C1 segment of cervical spinal cord (tissue), 14 donors: ENCODE measurements at places on chromosomes 2 and 18.

GRCh38 chr2:105578166-105578565 is 166.5 kb upstream of the NCK2 start:
- DNase-seq, result no peak

DNA sequence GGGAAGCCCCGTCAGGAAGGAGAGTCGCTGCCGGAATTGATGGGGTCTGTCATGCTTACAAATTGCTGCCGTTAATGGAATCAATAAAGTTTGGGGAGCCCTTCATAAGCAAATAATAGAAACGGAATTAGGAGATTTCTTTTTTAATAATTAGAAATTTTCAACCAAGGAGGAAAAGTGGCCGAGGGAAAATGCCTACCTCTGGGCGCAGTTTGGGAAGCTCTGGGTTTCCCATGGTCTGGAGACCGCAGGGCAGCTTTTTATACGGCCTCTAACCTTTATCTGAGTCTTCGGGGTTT is 1.3 kb downstream of the EVX2 start:
- no peak for DNase-seq

DNA sequence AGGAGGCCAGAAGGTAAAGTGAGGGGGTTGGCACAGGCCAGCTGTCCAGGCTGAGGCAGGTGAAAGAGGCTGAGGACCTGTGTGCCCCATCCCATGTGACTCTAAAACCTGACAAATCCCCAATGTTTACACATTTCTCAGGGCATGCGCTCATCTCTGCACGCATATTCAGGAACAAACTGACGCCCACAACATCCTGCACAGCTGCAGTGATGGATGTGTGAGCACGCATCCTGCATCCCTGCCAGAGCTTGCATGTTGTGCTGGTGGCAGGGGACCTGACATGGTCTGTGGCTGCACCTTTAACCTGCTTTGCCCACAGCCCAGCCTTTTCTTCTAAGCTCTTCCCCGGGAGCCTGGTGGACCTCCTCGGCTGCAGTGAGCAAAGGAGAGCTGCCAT is 83.1 kb downstream of the FBXO15 start:
- DNase-seq, result no peak

DNA sequence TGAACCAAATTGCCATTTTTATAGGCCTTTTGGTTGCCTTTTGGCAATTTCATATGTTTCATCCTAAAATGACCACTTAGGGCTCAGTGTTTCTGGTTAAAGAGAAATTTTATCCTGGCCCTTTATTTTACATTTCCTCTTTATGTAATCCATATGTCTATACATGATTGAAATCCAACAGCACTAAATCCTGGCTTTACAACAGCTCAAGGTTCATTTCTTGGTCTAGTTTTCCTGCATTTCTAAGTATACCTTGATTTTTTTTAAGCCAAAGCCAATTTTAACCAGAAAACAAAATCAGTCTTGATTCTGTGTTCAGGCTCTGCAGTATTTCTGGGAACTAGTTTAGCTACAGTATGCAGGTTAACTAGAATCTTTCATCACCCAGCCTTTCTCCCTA is 11.7 kb downstream of the FZD5 start:
- no peak for DNase-seq

DNA sequence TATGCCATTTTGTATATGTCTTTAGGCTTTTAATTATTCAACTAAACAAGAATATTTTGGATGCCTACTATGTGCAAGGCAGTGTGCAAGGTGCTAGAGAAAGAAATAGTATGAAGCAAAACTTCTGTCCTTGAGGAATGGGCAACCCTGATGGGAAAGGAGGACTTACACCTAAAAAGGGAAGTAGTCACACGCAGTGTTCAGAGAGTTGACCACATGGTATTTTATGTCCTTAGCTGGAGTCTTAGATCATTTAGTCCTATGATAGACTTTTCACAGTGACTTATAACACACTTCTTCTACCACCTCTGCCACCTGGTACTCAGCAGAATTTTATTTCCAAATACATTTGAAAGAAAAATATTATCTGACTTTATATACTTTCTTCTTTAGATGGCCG is 291.6 kb downstream of the PLCL1 start:
- no peak for DNase-seq

GRCh38 chr2:105361102-105361889 is 24.0 kb downstream of the C2orf49 start:
- no peak for DNase-seq

- no peak for DNase-seq
Measured at GRCh38 chr2:88090446-88091283, 23.0 kb downstream of the SMYD1 start.

DNA sequence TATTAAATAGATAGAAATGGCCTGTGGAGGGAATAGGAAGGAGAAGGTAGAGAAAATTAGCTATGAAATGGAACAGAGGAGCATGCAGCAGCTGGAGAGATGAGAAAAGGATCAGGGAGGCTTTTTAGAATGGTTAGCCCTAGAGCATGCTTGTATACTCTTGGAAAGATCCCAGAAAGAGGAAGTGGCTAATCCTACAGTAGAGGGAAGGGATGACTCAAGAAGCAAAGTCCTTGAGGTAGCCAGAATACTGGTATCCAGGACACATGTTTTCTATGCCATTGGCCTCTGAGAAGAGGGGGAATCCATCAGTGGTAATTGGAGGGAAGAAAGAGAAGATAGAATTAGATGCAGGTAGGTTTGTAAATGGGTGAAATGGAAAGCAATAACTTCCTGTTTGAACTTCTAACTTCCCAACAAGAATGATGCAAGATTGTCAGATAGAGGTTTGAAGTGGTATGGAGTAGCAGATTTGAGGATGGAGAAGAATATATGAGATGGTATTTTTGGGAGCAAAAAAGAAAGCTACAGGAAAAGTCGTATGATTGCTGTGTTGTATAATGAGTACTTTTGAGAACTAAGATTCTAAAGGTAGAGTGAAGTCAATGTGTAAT is 17.1 kb upstream of the OSBPL6 start:
- DNase-seq, result no peak

DNA sequence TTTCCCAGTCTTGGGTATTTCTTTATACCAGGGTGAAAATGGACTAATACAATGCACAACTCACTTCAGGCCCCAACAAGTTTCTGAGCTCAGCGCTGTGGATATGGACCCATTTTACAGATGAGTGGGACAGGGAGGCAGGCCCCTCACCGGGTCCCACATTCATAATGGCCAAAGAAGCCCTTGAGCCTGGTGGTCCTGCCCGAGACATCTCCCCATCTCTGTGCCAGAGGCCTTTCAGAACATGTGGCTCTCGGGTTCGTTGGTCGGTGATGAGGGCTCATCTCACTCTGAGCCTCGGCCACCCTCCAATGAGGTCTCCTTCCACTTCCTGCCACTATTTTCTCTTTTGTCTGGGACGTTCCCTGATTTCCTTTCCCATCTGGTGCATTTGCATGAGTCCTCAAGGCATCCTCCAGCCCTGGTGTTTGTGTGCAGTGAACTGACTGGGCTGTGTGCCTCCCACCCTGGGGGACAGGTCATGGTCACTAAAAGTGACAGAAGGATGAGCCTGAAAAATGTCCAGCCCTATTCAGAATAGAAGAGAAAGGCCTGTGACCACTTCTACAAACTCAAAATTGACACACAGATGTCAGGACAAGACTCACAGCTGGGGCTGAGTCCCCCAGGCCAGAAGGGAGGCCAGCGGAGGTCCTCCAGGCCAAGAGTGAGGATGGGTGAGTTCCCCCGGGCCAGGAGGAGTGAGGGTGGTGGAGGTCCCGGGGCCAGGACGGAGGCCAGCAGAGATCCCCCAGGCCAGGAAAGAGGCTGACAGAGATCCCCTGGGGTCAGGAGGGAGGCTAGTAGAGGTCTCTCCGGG is 134.5 kb downstream of the PTGR3 start:
- no peak for DNase-seq

DNA sequence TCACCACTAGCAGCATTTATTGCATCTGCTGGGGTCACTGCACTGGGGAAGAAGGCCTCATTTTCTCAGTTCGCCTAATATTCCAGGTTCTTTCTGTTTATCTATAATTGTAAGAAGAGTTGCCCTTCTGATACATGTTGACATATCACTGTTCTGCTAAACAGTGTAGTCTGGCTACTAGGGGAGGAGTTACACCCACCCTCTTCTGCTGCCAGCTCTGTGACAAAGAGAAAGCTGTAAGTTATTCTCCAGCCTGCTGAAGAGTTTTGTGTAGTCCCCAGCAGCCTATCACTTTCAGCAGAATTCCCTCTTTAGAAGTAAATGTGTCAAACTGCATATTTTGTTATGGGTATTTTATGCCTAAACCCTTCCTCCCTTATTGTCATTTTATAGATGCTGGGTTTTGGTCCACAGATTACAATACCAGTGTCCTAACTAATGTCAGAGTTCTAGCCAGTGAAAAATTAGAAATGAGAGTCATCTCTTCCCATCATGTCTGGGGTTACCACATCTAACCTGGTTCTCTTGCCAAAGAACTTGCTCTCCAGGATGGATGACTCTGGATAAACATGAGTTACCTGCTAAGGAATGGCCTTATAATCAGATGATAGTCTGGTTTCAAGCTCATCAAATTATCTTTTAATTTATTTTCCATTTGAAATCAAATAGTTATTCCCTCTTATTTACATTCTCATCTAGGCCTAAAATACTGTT is 5.6 kb upstream of the MBOAT2 start:
- no peak for DNase-seq

DNA sequence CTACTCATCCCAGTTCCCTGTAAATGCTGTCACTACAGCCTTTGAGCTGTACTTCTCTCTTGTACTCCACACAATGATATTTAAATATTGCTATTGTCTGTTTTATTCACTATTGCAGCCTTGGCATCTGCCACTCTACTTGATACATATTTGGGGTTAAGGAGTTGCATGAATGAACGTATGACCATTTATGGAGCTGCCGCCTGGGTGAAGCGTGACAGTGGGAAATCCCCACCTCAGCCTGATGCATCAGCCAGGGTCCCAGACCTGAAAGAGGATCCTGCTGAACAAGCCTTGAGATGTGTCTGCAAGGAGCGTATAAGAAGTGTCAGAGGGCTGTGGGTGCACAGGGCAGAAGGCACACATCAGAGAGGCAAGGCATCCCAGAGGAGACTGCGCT is 39.1 kb downstream of the MRPL35 start:
- DNase-seq, result no peak

DNA sequence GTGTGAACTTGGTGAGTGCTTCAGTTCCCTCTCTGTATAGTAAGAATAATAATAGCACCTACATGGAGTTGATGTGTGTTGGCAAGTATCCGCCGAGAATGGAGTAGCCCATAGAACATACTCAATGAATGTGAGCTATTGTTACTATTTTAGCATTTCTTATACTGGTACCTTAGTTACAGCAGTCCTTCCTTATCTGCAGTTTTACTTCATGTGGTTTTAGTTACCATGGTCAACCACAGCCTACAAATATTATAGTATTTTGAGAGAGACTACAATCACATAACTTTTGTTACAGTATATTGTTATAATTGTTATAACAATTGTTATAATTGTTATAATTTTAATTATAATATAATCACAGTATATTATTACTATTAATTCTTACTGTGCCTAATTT is 152.5 kb upstream of the RASGRP3 start:
- no peak for DNase-seq

- DNase-seq, result no peak
Measured at GRCh38 chr2:50732796-50733195, 299.1 kb downstream of the NRXN1 start.

- no peak for DNase-seq
Measured at GRCh38 chr2:100178864-100179263, 36.5 kb upstream of the AFF3 start.

- DNase-seq, result no peak
Measured at GRCh38 chr2:40094451-40094850, 315.4 kb upstream of the THUMPD2 start.

DNA sequence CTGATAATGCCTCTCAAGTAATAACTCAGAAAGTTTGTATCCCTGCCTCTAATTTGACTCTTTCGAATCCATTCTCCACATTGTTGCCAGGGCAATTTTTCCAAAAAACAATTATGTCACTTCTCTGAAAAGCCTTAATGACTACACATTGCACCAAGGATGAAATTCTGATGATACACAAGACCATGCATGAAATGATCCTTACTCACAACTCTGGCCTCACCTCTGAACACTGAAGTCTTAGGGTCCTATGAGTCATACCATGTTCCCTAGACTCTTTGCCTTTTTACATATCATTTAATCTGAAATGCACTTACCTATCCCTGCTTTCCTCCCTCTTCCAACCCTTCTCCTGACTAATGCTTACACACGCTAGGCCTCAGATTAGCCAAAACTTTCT is 51.0 kb downstream of the WDPCP start:
- no peak for DNase-seq

- DNase-seq, result peak; percentile 4
Measured at GRCh38 chr2:241248897-241249296, 60.4 kb downstream of the ANO7 start.

DNA sequence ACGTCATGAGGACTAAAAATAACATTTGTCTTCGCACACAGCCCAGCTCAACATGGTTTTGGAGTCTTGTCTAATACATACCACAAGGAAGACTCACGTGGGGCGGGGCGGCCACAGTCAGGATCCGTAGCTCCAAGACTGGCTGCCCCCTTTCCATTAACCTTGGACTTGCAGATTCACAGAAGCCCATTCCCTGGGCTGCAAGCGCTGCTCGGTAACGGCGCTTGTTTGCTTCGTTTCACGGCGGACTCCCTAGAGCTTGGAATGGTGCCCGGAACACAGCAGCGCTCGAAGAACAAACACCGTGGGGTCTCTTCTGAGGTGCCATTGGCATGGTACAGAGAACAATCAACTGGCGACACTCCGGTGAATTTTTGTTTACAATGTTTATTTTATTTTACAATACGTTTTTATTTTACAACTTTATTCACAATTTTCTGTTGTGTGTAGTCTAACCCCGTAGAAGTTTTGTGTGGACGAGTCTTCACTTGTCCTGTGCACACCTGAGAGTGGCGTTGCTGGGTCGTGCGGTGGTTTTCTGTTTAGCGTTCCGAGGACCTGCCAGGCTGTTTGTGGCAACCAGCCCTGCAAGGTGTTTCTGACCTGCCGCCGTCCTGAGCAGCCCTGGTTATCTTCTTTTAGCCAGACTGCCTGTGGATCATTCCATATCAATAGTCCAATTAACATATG is 126.5 kb downstream of the GALR1 start:
- no peak for DNase-seq
